ENCODE measurements at places on chromosomes 4 and X.

DNA sequence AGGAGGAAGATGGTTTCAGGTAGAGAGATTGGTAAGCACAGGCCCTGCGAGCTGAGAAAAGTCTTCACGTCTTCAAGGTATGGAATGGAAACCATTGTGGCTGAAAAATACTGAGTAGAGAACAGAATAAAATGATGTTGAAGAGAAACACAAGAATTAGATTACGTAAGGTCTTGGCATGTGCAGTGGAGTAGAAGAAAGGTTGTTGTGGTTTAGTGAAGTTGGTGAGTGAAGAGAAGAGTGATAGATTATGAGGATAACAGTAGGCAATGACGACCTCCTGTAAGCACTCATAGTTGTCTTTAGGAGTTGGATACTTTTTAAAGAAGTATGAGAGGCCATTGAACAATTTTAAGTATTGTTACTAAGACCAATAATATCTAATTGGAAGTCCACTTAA lies 642.6 kb downstream of the PCDH7 start:
- no peak for DNase-seq

- DNase-seq = no peak
Measured at GRCh38 chr4:41204400-41204978, 9.9 kb downstream of the APBB2 start.

GRCh38 chrX:149962010-149962409 lies 23.7 kb upstream of the EOLA2 start:
- DNase-seq = no peak

DNA sequence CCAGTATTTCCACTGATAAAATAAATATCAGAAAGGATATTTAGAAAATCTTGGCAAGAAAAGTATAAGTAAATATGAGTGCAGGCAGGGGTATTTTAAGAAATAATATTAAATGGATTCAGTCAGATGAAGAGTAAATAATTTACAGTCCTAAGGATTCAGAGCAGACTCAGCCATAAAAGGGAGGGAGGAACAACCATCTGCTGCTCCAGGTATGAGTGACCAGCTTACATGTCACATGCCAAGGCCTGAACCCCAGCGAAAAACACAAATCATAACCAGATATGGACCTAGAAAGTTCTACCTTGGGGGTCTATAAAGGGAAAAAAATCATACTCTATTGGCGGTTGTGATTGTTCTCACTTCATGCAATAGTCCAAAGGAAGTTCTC lies 166.8 kb downstream of the COL4A6 start:
- no peak for DNase-seq

DNA sequence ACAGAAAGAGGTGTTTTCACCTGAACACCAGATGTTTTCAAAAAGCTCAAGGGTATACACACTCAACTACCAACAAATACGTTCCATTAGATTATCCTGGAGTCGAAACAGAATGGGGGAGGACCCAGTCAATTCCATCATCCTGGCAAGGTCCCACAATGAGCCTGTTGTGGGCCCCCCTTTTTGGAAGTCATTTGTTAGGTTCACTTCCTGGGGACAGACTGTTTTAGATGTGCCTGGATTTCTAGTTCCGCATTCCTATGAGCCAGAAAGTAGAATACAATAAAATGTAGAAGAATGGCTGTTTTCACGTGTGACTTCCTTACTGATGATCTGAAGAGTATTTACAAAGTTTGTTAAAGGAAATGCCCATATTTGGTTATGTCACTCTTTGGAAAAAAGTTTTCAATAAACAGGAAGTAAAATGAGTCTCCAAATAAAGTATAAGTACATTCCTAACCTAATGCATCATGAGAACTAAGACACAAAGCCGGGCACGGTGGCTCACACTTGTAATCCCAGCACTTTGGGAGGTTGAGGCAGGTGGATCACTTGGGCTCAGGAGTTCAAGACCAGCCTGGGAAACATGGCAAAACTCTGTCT lies 192.5 kb downstream of the MAML3 start:
- DNase-seq = no peak

DNA sequence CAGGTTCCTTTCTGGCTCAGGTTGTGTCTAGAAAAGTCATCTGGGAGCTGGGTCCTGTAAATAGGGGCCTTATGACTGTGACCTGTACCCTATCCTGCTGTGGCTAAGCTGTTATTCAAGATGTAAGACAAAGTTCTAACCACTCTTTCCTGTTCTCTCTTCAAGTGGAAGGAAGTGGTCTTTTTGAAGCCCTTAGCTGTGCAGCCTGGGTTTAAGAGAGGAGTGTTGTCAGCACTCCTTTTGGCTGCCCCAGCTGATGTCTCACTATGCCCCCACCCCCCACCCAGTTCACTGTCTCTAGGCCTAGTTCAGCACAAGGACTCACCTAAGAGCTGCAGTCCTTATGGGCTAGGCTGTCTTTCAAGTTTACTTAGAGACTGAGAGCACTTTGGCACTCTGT lies 1069.5 kb downstream of the FAM133A start:
- no peak for DNase-seq

DNA sequence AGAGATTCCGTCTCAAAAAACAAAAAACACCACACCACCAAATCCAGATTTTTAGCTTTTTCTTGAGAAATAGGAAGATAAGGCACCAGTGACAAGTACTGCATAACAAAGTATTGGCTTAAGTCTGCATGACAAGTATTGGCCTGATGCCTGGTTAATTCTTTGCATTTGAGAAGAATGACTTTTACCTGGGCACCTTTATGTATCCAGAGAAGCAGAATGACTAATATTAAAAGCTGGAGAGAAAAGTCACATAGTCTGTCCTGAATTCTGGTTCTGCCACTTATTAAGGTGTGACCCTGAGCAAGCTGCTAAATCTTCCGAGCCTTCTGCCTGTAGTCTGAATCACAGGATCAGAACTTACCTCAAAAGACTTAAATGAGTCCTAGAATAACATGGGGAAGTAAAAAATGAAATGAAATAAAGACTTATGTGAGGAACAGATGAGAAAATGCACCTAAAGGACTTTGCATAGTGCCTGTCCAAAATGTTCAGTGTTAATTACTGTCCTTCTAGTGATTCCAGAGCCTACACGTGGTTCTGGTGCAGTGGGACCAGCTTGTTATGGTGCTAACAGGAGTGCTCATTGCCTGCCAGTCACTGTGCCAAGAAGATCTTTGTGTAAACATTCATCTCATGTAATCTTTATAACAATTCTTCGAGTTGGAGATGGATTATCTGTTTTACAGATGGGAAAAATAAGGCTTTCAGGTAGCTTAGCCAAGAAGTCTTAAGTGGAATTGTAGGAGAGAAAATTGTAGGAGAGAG lies 31.6 kb downstream of the UGDH start:
- DNase-seq = no peak

DNA sequence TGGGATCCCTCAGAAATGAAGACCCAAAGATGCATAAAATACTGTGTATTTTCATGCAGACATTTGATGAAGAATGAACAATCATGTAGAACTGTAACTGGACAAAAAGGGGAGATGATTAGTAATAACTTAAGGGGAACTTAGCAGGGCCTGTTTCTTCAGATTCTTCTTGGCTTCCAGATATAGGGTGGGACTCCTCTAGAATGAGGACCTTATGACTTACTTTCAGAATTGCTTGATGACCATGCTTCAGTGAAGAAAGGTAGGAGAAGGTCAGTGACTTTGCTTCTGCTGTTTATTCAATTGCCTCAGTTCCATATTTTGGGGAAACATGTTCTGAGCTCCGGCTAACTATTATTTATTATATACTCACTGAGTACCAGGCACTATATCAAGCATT lies 580.8 kb downstream of the CENPC start:
- DNase-seq = no peak

DNA sequence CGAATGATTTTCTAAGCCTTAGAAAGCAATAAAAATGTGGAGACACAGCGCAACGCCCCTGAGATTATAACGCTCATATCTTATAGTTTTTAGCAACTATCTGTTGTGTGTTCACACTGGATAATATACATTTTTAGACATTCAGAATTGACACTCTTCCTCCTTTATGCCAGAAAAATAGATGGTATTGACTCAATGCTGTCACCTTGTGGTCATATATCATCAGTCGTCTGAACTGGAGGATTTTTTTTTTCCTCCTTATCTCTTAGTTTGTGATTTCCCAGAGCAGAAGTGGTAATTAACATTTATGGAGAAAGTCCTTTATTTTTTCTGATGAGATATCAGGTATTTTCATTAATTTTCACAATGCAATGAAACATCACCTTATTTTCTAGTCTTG lies 759.6 kb downstream of the RAB28 start:
- no peak for DNase-seq

GRCh38 chrX:41960142-41960541 lies 36.8 kb upstream of the CASK start:
- no peak for DNase-seq

DNA sequence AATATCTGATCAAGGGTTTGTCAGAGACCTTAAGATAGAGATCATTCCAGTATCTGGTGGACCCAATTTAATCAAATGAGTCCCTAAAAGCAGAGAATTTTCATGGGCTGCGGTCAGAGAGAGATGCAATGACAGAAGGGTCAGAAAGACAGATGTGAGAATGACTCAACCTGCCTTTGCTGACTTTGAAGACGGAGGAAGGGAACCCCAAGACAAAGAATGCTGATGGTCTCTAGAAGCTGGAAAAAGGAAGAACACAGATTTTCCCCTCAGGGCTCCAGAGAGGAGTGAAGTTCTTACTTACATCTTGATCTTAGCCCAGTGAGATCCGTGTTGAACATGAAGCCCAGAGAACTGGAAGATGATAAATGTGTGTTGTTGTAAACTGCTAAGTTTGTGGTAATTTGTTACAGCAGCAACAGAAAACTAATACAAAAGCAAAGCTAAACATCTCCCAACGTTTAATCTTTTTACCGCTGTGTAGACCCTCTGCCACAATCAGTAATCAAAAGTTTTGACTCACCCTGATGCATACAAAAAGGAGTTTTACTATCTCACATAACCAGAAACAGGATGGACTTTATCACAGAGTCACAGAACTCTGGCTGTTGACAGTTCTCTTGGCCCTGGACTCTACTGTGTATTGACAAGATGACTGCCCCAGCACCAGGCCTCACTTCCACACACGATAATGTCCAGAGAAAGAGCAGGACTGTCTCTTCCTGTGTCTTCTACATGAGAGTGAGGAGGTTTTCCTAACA lies 70.2 kb upstream of the MAGEB2 start:
- DNase-seq = no peak

DNA sequence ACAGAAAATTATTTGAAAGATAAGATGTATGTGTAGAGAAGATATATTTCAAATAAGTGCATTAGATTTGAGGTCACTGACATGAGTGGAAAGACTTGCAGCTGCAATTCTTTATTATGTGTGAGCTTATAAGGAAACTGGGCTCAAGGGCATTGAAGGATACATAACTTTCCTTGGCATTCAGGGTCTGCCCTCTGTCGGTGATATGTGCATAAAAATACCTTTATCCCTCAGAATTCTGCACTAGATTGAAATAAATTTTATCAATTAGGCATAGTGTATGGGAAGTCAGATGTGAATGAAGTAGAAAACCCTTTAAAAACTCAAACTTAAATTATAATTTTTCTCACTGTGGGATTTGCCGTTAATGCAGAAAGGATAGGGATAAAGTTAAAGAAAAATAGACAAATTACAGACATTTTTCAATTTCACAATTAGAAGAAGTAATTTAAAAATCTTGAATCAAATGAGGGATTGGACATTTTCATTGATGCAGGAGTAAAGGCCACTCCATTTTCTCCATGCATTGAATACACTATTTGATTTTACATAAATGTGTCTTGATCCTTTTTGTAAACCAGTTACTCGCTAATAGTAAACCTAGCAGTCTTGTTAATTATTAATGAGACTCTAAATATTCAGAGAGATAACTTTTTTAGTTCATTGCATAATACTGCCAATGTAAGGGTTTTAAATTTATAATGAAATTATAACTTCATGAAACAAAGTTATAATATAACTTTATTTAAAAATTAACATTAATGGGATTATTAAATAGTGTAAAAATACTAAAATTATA lies 21.0 kb upstream of the ETNPPL start:
- no peak for DNase-seq

GRCh38 chr4:85883180-85883579 lies 408.2 kb downstream of the ARHGAP24 start:
- DNase-seq = no peak

GRCh38 chr4:42278709-42279324 lies 118.5 kb upstream of the SHISA3 start:
- no peak for DNase-seq

- DNase-seq = no peak
Measured at GRCh38 chr4:70575964-70576363, 16.1 kb upstream of the AMBN start.

DNA sequence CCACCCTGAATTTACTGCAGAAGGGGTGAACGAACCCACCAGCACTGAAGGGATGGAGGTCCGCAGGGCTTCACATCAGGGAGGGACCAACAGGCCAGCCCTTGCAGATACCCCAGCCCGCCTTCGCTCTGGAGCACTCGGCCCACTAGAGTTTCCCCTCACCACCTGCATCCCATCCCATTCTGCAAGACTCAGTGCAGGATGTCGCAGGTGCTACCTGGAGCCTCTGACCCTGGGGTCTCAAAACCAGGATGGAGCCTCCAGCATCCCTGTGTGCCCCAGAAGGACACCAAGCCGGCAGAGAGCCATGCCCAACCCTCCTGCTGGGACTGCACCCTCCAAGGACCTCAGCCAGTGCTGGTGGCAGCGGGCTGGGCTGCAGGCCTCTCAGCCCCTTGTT lies 57.6 kb upstream of the ADRA2C start:
- no peak for DNase-seq

DNA sequence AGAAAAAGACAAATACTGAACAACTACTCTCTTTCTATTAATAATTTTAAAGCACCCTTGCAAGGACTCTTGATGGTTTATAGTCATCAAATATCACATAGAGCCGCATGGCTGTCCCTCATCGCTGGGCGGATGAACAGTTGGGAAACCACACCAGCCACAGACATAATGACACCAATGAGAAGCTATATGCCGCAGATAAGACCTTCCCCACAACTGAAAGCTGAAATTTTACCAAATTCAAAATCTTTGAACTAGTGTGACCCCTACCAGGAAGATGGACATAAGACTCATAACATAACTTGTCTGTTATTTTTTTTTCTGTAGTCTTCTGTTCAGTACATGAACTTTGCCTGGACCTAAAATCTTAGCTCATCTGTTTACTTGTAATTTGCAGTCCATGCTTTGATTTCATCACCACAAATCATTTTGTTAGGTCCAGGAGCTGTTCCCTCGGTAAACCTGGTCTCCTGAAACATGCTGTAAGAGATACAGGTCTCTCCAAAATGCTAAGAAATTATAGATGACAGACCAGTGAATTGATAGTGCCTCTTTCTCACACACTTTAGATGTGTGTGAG lies 157.3 kb upstream of the RAPGEF2 start:
- DNase-seq = no peak

DNA sequence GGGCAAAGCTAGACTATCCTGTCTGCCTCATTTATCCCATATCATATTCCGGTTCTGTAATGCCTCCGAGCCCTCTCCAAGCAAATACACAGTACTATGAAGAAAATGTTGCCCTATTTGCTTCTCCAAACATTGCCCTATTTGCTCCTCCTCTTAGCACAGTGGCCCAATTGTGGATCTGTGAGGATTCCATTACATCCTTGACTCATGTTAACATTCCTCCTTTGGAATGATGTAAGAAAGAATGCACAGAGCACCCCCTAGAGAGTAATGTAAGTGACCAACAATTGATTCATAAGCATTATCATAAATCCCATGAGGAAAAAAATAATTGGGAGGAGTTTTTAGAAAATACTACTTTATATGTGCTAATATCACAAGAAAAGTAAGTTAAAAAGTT lies 11.3 kb upstream of the BTC start:
- no peak for DNase-seq

Data from activated CD8-positive, alpha-beta memory T cell treated with anti-CD3 and anti-CD28 coated beads for 4 hours (primary cell).